ENCODE measurements at places on chromosomes 12 and 14.

DNA sequence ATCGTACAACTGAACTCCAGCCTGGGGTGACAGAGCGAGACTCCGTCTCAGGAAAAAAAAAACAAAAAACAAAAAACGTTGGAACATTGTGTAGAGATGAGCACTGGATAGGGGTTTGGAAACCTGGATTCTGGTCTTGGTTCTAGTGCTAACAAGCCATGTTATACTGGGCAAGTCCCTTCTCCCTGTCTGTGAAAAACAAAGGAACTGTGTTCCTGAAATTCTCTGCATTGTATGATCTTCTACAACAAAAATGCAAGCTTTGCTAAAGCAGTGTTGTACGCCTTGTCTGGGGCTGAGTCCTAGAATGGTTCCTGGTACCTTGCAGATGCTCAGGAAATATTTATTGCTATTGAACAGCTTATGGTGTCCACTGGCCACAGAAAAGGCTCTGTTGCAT lies 13.4 kb downstream of the GPRC5D start:
- DNase-seq, result no peak

GRCh38 chr14:75240781-75241180 lies 37.8 kb upstream of the FOS start:
- no peak for DNase-seq

DNA sequence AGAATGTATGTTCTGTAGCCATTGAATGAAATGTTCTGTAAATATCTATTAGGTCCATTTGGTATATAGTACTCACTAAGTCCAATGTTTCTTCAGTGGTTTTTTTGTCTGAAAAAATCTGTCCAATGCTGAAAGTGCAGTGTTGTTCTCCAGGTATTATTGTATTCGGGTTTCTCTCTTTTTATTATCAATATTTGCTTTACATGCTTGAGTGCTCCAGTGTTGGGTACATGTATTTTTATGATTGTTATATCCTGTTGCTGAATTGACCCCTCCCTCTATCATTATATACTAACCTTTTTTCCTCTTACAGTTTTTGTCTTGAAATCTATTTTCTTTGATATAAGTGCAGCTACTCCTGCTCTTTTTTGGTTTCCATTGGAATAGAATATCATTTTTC lies 382.2 kb downstream of the CCER1 start:
- DNase-seq, result no peak

DNA sequence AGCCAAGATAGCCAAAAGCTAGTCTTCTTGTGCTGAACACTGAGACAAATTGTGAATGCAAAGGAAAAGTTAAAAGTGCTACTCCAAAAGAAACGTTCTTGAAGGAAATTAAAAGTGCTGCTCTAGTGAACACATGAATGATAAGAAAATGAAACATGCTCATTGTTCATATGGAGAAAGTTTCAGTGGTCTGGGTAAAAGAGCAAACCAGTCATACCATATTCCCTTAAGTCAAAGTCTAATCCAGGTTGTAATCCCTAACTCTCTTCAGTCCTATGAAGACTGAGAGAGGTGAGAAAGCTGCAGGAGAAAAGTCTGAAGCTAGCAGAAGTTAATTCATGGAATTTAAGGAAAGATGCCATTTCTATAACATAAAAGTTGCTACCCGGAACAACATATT lies 121.5 kb downstream of the MNAT1 start:
- DNase-seq, result no peak

DNA sequence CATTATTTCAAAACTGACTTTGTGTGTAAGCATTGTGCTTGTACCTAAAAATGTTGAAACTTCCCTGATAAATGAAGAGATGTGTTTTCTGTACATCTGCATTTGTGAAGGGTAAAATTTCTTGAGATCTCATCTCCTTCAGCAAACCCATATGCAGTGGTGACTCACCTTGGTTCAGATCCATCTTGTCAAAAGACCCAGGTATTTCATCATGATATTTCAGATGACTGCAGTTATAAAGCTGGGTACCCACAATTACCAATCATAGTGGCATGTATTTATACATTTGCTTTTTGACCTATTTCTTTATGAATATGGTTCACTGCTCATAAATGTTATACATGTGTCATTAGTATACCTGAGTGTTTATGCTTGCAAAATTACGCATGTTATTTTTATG lies 1213.6 kb downstream of the GALC start:
- no peak for DNase-seq

- DNase-seq, result no peak
These were observed 9.0 kb downstream of the TMBIM6 start for GRCh38 chr12:49750027-49750995.

Measured in activated gamma-delta T cell (primary cell).